ENCODE measurements at places on chromosomes 1 and 21. TPM values are rescaled to one million over a fixed set of nuclear protein-coding genes. Genes with fewer than 3 reads are reported as not detected.

DNA sequence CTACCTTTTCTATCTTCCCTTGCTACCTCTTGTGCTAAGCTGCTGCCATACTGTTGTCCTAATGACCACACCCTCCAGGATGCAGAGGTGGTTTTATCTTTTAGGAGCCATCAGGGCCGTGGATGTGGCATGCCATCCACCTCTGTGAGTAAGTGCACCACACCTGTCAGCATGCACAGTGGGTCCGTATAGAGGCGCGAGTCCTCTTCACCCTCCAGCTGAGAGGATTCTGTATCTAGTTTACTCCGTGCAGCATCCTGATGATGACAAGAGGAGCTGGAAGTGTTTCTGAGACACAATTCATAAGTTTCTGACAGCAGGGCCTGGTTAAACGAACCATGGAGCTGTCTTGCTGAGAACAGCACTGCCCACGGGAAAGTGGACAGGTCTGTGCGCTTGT lies 11.2 kb downstream of the FAM3B start:
- DNase-seq, result no peak

DNA sequence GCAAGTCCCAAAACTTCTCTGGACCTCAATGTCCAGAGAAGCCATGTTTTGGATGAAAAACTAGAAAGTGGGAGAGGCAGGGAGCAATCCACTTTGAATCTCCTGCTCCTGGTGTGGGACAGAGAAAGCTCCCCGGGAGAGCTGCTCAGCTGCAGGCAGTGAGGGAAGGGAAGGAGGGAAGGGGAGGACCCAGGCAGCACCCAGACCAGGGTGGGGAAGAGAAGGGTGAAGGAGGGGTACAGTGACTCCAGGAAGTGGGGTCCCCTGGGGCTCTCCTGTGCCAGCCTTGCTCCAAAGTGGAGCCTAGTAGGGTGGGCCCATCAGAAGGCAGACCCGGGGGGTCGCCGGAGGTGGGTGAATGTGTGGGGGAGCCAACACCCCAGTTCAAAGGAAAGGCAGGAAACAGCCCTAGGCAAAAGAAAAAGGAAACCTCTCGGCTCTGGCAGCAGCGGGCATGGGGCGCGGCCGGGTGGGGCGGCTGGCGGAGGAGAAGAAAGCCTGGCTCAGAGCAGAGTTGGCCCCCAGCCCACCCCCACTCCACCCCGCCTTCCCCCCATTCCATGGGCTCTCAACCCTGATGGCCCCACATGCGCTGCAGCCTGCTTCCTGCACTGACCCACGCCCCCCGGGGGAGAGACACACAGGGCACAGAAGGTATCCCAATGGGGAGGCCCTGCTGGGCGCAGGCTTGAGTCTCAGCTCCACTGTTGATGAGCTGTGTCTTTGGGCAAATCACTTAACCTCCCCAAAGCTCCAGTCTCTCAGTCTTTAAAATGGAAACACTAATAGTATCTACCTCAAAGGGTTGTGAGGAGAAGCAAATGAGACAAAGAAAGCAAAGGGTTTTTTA lies 5.7 kb downstream of the LGR6 start:
- DNase-seq, result no peak

- DNase-seq, result no peak
Measured at GRCh38 chr1:67355745-67356424, 48.2 kb downstream of the IL12RB2 start.

DNA sequence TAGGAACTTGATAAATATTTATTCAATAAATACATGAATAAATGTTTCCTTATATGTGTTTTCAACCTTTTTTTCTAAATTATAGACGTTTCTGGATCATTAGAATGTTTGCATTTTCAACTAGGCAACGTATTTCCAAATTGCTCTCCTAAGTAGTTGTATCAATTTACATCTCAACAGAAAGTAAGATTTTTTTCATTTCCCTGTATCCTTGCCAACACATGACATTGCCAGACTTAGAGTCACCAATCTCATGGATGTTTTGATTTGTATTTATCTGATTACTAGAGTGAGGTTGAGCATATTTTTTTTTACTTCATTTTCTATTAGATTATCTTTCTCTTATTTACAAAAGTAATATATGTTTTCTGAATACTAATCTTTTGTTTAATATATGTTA lies 22.2 kb upstream of the SMG7 start:
- no peak for DNase-seq

Gene PROK1
- not detected for polyA plus RNA-seq

GRCh38 chr1:82695443-82695842 lies 894.7 kb downstream of the ADGRL2 start:
- DNase-seq, result no peak

Gene VWA5B1
- 0.13 TPM for polyA plus RNA-seq

All from forelimb muscle (tissue), 1 donor.